ENCODE measurements at places on chromosomes 3 and 15.

GRCh38 chr3:188830893-188831292, 340.9 kb upstream of the TPRG1 start:
- no peak for DNase-seq

- DNase-seq: no peak
Observed at GRCh38 chr3:158961471-158961870, 159.6 kb downstream of the MFSD1 start.

- no peak for DNase-seq
Observed at GRCh38 chr3:135182364-135182998, 387.4 kb downstream of the EPHB1 start.

DNA sequence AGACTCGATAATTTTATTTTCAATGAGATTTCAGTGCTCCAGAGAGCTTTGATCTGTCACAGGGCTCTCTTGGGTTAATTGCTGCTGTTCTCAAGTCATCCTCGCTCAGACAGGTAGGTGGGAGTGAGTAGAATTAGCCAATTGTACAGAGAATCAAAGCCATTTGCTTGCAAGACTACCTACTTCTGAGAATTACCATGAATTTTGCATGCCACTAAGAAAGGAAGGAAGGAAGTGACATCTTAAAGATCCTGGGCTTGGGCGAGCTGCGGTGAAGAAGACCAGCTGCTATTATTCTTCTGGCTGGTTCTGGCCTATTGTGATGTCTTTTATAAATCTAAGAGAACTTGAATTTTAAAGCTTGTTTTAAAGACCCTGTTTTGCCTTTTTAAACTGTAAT, 154.1 kb upstream of the LPP start:
- DNase-seq: no peak

DNA sequence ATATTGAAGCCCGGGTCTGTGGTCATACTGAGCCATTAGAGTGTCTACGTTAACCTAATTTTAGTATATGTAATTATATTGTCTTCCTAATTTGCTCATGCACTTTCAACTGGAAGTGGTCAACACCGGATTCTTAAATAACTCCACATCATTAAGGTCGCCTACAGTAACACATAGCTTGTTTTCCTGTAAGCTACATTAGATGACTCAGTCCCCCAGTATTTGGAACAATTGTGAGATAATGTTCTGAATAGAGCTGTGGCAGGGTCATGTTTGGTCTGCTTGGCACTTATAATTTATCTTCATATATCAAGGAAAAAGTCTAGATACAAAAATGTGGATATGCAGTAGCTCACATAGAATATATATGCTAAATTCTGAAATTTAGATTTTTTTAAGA, 486.2 kb downstream of the IGSF11 start:
- DNase-seq: no peak

DNA sequence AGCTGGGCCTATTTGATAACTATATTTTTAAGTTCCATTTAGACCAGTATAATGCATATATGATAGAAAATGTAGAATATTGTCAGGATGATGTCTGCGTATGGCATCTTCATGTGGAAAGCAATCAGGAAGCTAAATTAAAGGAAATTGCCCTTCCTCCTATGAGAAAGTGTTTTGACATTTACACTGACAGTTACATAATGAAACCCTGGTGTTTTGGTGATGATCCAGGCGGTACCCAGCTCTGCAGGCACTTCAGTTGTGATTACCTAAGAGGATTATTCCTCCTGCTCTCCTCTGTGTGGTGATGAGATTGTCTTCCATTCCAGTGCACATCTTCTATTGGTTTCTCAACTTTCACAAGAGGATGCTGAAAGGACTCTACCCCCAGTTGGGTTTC, 126.5 kb upstream of the MITF start:
- DNase-seq: no peak

DNA sequence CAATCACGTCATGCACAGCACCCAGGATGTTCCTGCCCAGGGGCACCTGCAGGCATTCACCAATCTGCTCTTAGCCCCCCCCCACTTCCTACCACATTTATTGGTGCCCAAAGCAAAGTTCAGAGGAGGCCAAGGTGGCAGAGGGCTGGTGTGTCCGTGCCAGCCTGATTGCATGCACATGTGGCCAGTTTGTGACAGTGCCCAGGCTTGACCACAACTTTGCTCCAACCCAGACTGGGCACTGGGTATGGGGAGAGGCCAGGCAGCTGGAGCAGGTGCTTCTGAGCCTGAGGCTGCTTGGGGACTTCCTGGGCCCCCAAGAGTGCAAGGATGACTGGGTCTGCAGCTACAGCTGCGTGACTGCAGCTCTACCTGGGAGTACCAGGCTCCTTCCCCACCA, 192.3 kb upstream of the BCHE start:
- no peak for DNase-seq

- DNase-seq: peak; percentile 29
Observed at GRCh38 chr15:90300988-90301706, 35.7 kb downstream of the NGRN start.

DNA sequence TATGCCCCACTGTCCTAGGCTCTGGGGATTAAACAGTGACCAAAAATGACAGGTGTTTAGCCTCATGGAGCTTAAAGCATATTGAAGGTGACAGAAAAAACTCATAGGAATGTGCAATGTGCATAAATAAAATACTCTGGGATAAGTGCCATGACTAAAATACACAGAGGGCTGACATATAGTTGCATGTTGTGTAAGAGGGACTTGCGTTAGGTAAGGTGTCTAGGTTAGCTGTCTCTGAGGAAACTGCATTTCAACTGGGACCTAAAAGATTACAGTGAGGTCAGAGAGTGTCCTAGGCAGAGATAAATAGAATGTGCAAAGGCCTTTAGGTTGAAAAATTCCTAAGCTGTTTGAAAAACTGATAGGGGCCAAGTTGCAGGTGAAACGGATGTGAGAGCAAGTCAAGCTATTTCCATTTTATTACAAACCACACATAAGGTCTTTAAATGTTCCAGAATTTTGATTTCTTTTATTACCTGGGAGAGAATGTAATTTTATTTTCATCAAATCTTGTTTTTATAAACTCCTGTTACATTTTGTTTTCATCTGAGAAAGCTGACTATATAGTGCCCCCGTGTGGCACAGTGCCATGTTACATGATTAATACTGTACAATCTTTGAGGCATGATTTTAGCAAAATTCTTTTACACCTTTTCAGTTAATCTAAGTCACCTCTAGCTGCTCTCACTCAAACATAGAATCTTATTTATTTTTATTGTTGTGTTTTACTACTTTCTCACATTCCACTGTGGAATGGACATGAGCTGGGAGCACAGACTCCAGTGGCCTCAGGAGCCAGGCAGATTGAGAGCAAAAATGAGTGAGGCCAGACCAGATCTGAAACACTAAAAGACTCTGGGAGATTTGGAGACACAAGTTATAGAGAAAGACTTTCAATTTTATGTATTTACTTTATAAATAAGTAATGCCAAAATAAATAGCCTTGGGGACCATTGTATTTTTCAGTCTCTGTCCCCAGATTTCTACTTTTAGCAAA, 259.6 kb upstream of the ZNF717 start:
- DNase-seq: no peak

GRCh38 chr15:78291698-78292097, 7.7 kb downstream of the SKIC8 start:
- DNase-seq: no peak

GRCh38 chr3:122305818-122306621, 19.0 kb upstream of the CSTA start:
- DNase-seq: no peak

- no peak for DNase-seq
Observed at GRCh38 chr3:134625885-134626741, 24.7 kb downstream of the KY start.

GRCh38 chr3:38811822-38812221, 4.2 kb downstream of the SCN10A start:
- DNase-seq: no peak

DNA sequence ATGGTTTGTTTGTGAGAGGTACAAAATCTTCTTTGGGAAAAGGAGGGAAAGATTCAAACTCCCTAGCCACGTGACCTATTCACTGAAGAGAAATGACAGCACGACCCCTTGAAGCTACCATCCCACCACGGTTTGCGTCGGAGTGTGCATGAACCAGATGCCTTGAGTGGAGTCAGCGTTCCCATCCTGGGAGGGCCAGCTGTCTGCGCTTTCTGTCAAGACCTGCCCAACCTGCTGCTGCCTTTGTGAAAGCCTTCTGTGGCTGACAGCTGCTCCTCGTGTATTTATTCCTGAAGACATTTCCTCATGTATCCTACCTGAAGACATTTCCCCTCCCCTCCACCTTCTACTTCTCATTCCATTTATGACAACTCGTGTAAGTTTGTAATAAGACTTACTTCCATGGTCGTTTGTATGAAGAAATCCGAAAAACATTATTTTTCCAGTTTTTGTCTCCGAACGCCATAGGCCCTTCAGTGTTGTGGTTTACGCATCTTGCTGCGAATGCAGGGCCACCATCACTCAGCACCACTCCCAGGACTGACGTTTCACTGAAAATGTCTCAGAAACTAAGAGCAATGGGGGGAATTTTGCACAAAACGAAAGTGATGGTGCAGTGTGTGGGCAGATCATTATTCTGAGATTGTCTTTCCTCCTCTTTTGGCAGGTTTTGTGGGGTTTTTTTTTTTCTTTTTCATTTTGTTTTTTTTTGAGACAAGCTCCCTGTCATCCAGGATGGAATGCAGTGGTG, 18.9 kb downstream of the EBLN2 start:
- DNase-seq: no peak

- DNase-seq: no peak
Observed at GRCh38 chr15:61049028-61049427, 180.1 kb downstream of the RORA start.

DNA sequence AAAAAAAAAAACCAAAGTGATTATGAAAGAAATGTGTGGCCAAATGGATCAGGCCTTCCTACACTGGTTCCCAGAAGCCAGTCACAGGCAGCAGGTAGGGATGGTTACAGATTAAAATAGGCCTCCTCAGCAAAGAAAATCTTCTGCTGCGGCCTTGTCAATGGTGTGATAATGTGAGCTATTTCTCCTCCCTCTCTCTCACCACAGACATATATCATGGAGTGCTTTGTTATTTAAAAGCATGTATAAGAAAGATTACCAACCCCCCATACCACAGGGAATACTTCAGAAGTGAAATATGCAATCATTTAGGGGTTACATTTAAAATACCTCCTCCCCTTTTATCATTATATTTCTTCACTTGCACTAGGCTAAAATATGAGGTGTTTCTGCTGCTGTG, 32.2 kb upstream of the LRTM1 start:
- no peak for DNase-seq

DNA sequence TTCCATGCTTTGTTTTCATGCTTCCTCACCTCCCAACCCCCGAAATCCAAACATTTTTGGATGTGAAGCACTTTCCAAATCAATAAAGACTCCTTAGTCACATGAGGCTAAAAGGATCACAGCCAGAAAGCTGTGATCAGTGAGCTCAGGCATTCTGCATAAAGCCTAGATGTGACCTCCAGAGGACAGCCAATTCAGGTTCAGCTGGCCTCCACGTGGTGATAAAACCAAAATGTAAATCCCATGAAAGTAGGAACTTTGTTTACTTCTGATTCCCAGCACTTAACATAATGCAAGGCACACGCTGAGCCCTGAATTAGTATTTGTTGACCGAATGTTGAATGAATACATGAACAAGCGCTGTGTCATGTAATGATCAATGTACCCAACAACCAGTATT, 249.5 kb upstream of the EOMES start:
- DNase-seq: no peak

DNA sequence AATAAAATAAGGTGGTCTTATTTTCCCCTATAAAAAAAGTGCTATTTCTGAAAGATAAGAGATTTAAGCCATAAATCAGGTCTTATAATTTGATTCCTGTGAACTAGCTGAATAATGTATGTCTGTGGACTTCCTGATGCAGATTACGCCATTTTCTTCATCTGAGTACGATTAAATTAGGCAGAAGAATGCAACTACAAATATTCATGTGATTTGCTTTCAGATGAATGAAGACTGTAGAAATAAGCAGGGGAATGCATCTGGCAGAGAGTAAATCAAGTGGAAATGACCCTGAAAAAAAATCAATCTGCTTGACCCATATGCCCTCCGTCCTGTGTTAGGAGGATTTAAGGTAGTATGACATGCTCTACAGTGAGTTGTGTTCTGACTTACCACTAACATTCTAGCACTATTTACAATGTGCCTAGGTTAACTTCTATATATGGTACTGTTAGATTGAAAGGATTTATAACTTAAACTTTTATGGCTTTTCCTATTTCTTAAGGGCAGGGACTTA, 14.7 kb downstream of the BNIP2 start:
- DNase-seq: no peak

GRCh38 chr15:28097656-28098359, 1.3 kb downstream of the OCA2 start:
- no peak for DNase-seq

GRCh38 chr15:94611656-94612055, 380.3 kb downstream of the MCTP2 start:
- no peak for DNase-seq

- no peak for DNase-seq
Observed at GRCh38 chr15:23518104-23518503, 47.4 kb upstream of the MKRN3 start.

DNA sequence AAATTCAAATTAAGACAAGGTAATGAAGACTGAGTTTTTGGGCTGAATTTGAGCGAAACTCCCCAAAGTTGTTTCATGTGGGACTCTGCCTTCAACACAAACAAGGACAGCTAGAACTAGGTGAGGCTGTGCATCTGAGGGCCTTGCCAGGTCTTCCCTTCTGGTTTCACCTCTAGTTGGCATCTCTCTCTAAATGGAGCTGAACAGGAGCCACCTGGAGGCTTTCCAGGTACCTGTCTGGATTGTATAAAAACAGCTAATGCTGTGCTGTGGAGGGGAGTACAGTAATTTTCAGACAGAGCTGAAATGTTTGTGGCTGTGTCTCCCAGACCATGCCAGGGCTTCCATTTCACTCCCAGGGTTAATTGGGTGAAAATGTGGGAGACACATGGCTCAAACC, 27.1 kb downstream of the TRIM71 start:
- DNase-seq: no peak

- DNase-seq: no peak
Observed at GRCh38 chr15:73370151-73370550, 1.4 kb upstream of the HCN4 start.

DNA sequence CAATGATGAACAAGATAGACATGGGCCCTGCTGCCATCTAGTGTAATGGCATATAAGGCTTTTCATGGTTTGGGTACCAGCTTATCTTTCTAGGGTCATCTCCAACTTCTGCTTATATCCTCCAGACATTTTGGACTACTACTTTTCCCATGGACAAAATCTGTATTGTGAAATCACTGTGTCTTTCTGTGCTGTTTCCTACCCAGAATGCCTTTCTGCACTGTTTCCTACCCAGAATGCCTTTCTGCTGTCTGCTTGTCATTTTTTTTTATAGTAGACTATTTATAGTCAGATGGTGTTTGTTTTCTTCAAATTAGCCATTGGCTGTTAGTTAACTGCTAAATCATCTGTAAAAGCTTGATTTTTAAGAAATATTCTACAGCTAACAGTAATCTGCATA, 20.1 kb downstream of the VPS8 start:
- DNase-seq: no peak

DNA sequence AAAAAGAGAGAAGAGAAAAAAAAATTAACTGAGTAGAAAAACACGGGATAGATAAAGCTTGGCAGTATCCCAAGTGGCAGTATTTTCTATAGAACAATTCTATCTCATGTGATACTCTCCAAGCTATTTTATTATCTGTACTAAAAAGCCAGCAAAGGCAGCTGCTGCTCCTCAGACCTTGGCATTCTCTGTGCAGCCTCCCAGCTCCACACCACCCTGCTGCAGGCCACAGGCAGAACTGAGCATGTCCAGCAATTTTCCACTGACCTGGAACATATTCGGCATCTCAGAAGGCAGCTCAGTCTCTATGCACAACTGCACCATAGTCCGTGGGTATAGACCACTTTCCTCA, 1161.4 kb downstream of the IGSF11 start:
- no peak for DNase-seq

- no peak for DNase-seq
Observed at GRCh38 chr3:156359368-156359767, 195.5 kb downstream of the SSR3 start.
